HFFc6 (cell line): ENCODE measurements at places on chromosomes 7 and 10. TPM values are rescaled to one million over a fixed set of nuclear protein-coding genes. Genes with fewer than 3 reads are reported as not detected.

GRCh38 chr10:42574336-42574735, 64.0 kb downstream of the ZNF33B start:
- no peak overlapping the region for H3K27ac ChIP-seq
- H3K36me3 ChIP-seq = no peaks in the 10 kb centered on the region
- peaks cover 5% of the 10 kb centered on the region for H3K27me3 ChIP-seq
- H3K4me3 ChIP-seq = no peak overlapping the region

- no peak overlapping the region for H3K27ac ChIP-seq
- H3K27me3 ChIP-seq = peaks cover 19% of the 10 kb centered on the region
- H3K36me3 ChIP-seq = no peaks in the 10 kb centered on the region
- peaks cover 11% of the 10 kb centered on the region for H3K4me1 ChIP-seq
- H3K4me3 ChIP-seq = no peak overlapping the region
These were observed 96.3 kb upstream of the PDCD4 start for GRCh38 chr10:110775406-110775805.

The NPFFR1 gene
- not detected in 3 replicates for total RNA-seq

DNA sequence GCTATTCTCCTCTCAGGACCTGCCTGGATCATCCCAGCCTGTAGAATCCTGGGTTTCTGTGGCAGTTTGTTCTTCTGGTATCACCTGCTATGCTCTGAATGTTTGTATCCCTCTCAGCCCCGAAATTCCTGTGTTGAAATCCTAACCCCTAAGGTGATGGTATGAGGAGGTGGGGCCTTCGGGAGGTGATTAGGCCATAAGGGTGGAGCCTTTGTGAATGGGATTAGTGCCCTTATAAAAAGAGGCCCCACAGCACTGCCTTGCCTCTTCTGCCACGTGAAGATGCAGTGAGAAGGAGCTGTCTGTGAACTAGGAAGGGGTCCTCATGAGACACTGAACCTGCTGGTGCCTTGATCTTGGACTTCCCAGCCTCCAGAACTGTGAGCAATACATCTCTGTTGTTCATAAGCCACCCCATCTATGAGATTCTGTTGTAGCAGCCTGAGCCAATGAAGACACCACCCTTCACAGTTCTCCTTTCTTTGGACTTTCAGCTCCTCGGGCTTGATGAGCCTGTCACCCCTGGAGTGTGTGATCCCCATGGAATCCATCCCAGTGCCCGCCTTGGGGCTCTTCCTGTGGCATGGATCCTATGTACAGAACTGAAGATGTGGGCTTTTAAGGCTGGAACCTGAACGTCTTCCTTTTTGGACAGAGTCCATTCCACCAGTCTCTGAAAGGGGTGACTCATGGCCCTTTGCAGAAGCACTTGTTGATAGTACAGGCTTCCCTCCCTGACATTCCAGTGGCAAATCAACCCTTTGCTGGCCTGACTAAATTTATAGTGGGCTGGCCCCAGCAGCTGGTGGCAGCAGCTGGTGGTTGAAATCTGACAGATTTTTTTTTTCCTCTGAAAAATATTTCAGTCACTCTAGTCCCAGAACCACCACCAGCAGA, 138.0 kb downstream of the TACC2 start:
- peaks cover 36% of the 10 kb centered on the region for H3K4me1 ChIP-seq
- H3K36me3 ChIP-seq = peaks cover 10% of the 10 kb centered on the region; the same call in 1 of the 2 replicates
- H3K27ac ChIP-seq = peak overlapping the region; percentile 68
- H3K27me3 ChIP-seq = peaks cover 3% of the 10 kb centered on the region
- H3K4me3 ChIP-seq = peak overlapping the region; percentile 31

GRCh38 chr7:138891446-138891810, 89.8 kb downstream of the KIAA1549 start:
- peak overlapping the region; percentile 91 for H3K27ac ChIP-seq
- peaks cover 26% of the 10 kb centered on the region for H3K36me3 ChIP-seq
- H3K27me3 ChIP-seq = peaks cover 3% of the 10 kb centered on the region; the same call in 1 of the 2 replicates
- peaks cover 38% of the 10 kb centered on the region for H3K4me1 ChIP-seq
- peak overlapping the region; percentile 80 for H3K4me3 ChIP-seq
- DNase-seq = no peak

The C10orf62 gene
- not detected in 3 replicates for total RNA-seq

The SLC18A2 gene
- not detected in 2 replicates for total RNA-seq

The ERVW-1 gene
- not detected in 3 replicates for total RNA-seq

The SUFU gene
- total RNA-seq = 16.7 to 18.2 TPM (median 16.8 TPM) in 3 replicates

- H3K27ac ChIP-seq = no peak within 1 kb of the TSS
- H3K36me3 ChIP-seq = no peaks in the 10 kb centered on the region
- peaks cover 68% of the 10 kb centered on the region for H3K27me3 ChIP-seq
- H3K4me1 ChIP-seq = no peaks in the 10 kb centered on the region
These were observed at the start of gene EN2 for GRCh38 chr7:155458111-155458877. Gene EN2, plus strand, starts transcription at chr7:155458129. Its CDS starts 249 bp downstream, at chr7:155458378.

The ENO4 gene
- total RNA-seq = 0.25 TPM in 1 of 3 replicates, not detected in the others

The PALD1 gene
- total RNA-seq = not detected in 2 replicates

The AOAH gene
- total RNA-seq = not detected in 2 replicates

The HMX3 gene
- not detected in 3 replicates for total RNA-seq

DNA sequence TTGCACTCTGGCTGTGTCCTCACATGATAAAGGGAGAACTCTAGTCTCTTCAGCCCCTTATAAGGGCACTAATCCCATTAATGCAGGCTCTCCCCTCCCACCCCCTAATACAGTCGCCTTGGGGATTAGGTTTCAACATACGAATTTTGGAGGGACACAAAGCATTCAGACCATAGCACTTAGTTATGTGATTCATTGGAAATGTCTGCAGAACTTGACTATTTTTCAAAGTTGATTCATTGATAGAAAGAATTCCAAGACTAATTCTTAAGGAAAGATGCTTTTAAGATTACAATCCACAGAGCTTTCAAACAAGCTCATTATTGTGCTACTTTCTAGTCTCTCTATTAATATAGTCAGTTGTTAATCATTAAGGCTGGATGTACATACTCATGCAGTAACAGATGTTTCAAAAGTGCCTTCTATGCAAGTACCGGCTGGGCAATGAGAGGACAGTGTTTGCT, 85.3 kb upstream of the RPA3 start:
- H3K27ac ChIP-seq = no peak overlapping the region
- peaks cover 20% of the 10 kb centered on the region for H3K4me1 ChIP-seq
- DNase-seq = peak; percentile 16

- peak; percentile 66 for DNase-seq
- peaks cover 25% of the 10 kb centered on the region for H3K4me1 ChIP-seq
- no peak overlapping the region for H3K27ac ChIP-seq
- no peaks in the 10 kb centered on the region for H3K36me3 ChIP-seq
These were observed 156.0 kb downstream of the SEMA3D start for GRCh38 chr7:85030893-85031292.

DNA sequence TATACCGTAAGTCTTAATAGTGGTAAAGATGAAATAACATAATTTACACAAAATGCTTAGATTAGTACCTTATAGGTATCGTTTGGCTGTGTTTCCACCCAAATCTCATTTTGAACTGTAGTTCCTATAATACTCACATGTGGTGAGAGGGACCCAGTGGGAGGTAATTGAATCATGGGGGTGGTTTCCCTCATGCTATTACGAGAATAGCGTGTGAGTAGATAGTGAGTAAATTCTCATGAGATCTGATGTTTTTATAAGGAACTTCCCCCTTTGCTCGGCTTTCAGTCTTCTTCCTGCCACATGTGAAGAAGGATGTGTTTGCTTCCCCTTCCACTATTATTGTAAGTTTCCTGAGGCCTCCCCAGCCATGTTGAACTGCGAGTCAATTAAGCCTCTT, 426.3 kb upstream of the POT1 start:
- H3K36me3 ChIP-seq = peaks cover 4% of the 10 kb centered on the region; the same call in 1 of the 2 replicates
- DNase-seq = no peak
- no peaks in the 10 kb centered on the region for H3K4me1 ChIP-seq

DNA sequence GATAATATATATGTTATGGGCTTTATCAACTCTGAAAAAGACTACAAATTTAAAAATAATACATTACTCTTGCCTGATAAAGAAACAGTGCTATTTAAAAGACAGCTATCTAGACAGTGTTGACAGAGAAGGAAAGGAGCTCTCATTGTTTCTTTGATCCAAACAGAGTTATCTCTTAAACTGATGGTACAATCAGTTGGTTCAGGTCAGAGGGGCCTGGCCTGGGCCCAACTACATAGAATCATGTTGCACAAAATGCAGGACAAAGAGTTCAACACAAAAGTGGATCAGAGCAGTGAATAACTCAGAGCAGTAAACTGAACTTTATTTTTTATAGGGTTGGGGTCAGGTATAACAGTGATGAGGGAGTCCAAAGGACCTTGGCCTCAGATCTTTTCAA, 33.8 kb upstream of the SEMA3D start:
- no peaks in the 10 kb centered on the region for H3K4me1 ChIP-seq
- H3K27ac ChIP-seq = no peak overlapping the region
- H3K36me3 ChIP-seq = no peaks in the 10 kb centered on the region
- H3K27me3 ChIP-seq = no peaks in the 10 kb centered on the region
- no peak for DNase-seq

The SPDYE16 gene
- total RNA-seq = not detected in 3 replicates

The LRRN3 gene
- 14.9 to 41.2 TPM (median 19.8 TPM) in 3 replicates for total RNA-seq

DNA sequence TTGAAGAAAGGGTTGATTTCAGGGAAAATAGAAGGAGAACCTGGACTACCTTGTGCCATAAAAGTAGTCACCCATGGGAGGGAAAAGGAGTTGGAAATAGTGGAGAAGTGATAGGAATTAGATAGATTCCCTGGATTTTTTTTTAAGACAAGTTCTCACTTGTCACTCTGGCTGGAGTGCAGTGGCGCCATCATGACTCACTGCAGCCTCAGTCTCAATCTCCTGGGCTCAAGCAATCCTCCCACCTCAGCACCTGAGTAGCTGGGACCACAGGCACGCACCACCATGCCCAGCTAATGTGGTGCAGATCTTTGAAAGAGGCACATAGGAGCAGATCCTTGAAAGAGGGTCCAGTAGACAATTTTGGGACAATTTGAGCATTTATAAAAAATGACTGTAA, 9.5 kb upstream of the BLNK start:
- no peaks in the 10 kb centered on the region for H3K36me3 ChIP-seq
- no peak for DNase-seq
- H3K4me3 ChIP-seq = no peak overlapping the region
- H3K27me3 ChIP-seq = no peaks in the 10 kb centered on the region; the same call in 1 of the 2 replicates
- no peak overlapping the region for H3K27ac ChIP-seq

DNA sequence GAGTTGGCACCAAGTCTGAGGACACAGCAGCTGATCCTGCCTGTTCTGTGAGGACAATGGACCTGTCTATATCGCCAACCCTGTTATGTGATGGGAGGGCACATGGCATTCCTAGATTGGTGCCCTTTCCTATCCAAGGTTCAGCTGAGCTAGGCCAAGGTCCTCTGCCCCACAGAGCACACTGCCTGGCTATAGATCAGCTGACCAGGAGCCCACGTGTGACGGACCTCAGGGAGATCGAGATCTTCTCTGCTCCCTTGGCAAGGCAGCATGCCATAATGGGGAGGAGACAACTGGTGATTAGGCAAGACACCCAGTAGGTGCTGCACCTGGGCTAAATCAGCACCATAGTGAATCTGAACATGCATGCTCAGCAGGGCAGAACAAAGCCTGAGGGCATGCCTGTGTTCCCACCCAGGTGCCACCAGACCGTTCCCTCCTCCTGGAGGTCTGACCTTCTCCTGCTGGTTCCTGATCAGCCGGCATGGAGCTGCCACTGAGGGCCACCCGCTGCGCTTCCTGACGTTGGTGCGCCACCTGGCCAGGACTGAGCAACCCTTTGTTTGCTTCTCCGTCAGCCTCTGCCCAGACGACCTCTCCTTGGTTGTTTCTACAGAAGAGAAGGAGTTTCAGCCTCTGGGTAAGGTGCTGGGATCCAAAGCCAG, 93.7 kb downstream of the WDFY4 start:
- H3K4me1 ChIP-seq = no peaks in the 10 kb centered on the region
- no peak for DNase-seq
- H3K4me3 ChIP-seq = no peak overlapping the region
- peaks cover 26% of the 10 kb centered on the region for H3K27me3 ChIP-seq
- H3K27ac ChIP-seq = no peak overlapping the region

- DNase-seq = no peak
- no peaks in the 10 kb centered on the region for H3K4me1 ChIP-seq
- no peak overlapping the region for H3K27ac ChIP-seq
- H3K27me3 ChIP-seq = peaks cover 6% of the 10 kb centered on the region; the same call in 1 of the 2 replicates
- H3K4me3 ChIP-seq = no peak overlapping the region
These were observed 2.9 kb downstream of the ELFN1 start for GRCh38 chr7:1672851-1673486.

The ANXA8L1 gene
- total RNA-seq = 0.17 to 0.24 TPM in 2 of 3 replicates, not detected in the other

DNA sequence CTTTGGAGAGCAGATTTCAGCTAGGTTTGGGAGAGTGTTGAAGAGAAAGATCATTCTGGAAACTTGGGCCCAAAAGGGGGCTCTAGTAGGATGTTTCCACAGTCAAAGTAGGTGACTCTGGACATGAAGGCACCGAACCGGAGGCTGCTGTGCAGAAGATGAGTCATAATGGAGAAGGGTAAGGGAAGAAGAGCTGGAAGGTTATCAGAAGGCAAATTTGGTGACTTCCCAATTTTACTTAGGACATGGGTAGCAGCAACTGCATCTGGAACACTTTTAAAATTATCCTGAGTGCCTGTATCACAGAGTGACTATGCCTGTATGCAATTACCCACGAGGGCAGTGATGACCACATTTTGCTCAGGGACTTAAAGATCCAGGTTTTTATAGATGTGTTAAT, 38.8 kb downstream of the PIK3AP1 start:
- no peak for DNase-seq
- peaks cover 28% of the 10 kb centered on the region for H3K4me1 ChIP-seq
- H3K27me3 ChIP-seq = peaks cover 21% of the 10 kb centered on the region

- H3K4me1 ChIP-seq = no peaks in the 10 kb centered on the region
- H3K27ac ChIP-seq = no peak overlapping the region
- H3K27me3 ChIP-seq = peaks cover 15% of the 10 kb centered on the region
These were observed 12.2 kb upstream of the FEZF1 start for GRCh38 chr7:122316467-122317388.
